Thoracic aorta endothelial cell (primary cell): ENCODE measurements at places on chromosomes 2 and 18. TPM values are rescaled to one million over a fixed set of nuclear protein-coding genes. Genes with fewer than 3 reads are reported as not detected.

ALK gene
- total RNA-seq = not detected in 2 replicates

SPEG gene
- 0.43 and 0.80 TPM in 2 replicates for total RNA-seq

MC5R gene
- not detected in 2 replicates for total RNA-seq

FAP gene
- 0.53 and 5.9 TPM in 2 replicates for total RNA-seq

C2orf69 gene
- total RNA-seq = 20.3 and 30.2 TPM in 2 replicates

EVX2 gene
- not detected in 2 replicates for total RNA-seq

MLPH gene
- 0.27 TPM in 1 of 2 replicates, not detected in the other for total RNA-seq

DNAH6 gene
- under 0.01 and 0.14 TPM in 2 replicates for total RNA-seq

C2orf15 gene
- total RNA-seq = 0.14 TPM in 1 of 2 replicates, not detected in the other

FBXO48 gene
- 0.72 and 0.80 TPM in 2 replicates for total RNA-seq

SLC5A7 gene
- not detected in 2 replicates for total RNA-seq

SOWAHC gene
- total RNA-seq = 4.8 and 5.6 TPM in 2 replicates

XIRP2 gene
- under 0.01 and 0.14 TPM in 2 replicates for total RNA-seq

CRYGD gene
- not detected in 2 replicates for total RNA-seq

CYP1B1 gene
- 0.53 and 0.79 TPM in 2 replicates for total RNA-seq

FSIP2 gene
- 0.27 and 0.43 TPM in 2 replicates for total RNA-seq

MOGAT1 gene
- total RNA-seq = not detected in 2 replicates

DSC1 gene
- total RNA-seq = not detected in 2 replicates

GMPPA gene
- 30.7 and 31.0 TPM in 2 replicates for total RNA-seq

RIT2 gene
- total RNA-seq = not detected in 2 replicates

LCT gene
- total RNA-seq = under 0.01 TPM in 2 replicates

DLGAP1 gene
- 0.27 and 2.2 TPM in 2 replicates for total RNA-seq

MC4R gene
- not detected in 2 replicates for total RNA-seq

GRB14 gene
- total RNA-seq = 10.0 and 19.8 TPM in 2 replicates

TAF1B gene
- total RNA-seq = 60.1 and 70.2 TPM in 2 replicates

ACMSD gene
- not detected in 2 replicates for total RNA-seq

SIGLEC15 gene
- 0.14 TPM in 1 of 2 replicates, not detected in the other for total RNA-seq

GAREM2 gene
- total RNA-seq = 1.1 TPM in 2 replicates

ADAM23 gene
- 9.0 and 11.2 TPM in 2 replicates for total RNA-seq

ZBTB7C gene
- under 0.01 TPM in 1 of 2 replicates, not detected in the other for total RNA-seq

ANKRD23 gene
- total RNA-seq = 1.5 and 1.7 TPM in 2 replicates

SERPINB12 gene
- not detected in 2 replicates for total RNA-seq

RGPD3 gene
- total RNA-seq = 0.53 and 0.79 TPM in 2 replicates

NEU2 gene
- total RNA-seq = not detected in 2 replicates

SERPINB13 gene
- total RNA-seq = 0.13 TPM in 1 of 2 replicates, not detected in the other

GALNT3 gene
- 0.13 and 0.36 TPM in 2 replicates for total RNA-seq

MBP gene
- 0.29 and 0.40 TPM in 2 replicates for total RNA-seq

RNF152 gene
- 35.0 and 43.4 TPM in 2 replicates for total RNA-seq

IGFBP2 gene
- total RNA-seq = 19.9 and 68.2 TPM in 2 replicates

DNER gene
- 0.07 and 0.13 TPM in 2 replicates for total RNA-seq

DCC gene
- total RNA-seq = not detected in 2 replicates

TEX44 gene
- not detected in 2 replicates for total RNA-seq

GPR45 gene
- total RNA-seq = not detected in 2 replicates

SLC20A1 gene
- total RNA-seq = 131 and 151 TPM in 2 replicates

CD226 gene
- total RNA-seq = 0.53 and 0.65 TPM in 2 replicates

MGAT4A gene
- 83.0 and 136 TPM in 2 replicates for total RNA-seq

TUBA4A gene
- total RNA-seq = 50.7 and 51.4 TPM in 2 replicates

PDE1A gene
- 0.07 and 0.27 TPM in 2 replicates for total RNA-seq

PLCD4 gene
- 0.79 and 2.3 TPM in 2 replicates for total RNA-seq

HOXD11 gene
- total RNA-seq = not detected in 2 replicates

IMPA2 gene
- total RNA-seq = 6.5 and 8.8 TPM in 2 replicates

ACTG2 gene
- not detected in 2 replicates for total RNA-seq

UGT1A3 gene
- total RNA-seq = not detected in 2 replicates
